ENCODE measurements at places on chromosomes 11 and 22.

- DNase-seq: no peak
Observed at GRCh38 chr11:44244639-44245310, 65.2 kb downstream of the ALX4 start.

DNA sequence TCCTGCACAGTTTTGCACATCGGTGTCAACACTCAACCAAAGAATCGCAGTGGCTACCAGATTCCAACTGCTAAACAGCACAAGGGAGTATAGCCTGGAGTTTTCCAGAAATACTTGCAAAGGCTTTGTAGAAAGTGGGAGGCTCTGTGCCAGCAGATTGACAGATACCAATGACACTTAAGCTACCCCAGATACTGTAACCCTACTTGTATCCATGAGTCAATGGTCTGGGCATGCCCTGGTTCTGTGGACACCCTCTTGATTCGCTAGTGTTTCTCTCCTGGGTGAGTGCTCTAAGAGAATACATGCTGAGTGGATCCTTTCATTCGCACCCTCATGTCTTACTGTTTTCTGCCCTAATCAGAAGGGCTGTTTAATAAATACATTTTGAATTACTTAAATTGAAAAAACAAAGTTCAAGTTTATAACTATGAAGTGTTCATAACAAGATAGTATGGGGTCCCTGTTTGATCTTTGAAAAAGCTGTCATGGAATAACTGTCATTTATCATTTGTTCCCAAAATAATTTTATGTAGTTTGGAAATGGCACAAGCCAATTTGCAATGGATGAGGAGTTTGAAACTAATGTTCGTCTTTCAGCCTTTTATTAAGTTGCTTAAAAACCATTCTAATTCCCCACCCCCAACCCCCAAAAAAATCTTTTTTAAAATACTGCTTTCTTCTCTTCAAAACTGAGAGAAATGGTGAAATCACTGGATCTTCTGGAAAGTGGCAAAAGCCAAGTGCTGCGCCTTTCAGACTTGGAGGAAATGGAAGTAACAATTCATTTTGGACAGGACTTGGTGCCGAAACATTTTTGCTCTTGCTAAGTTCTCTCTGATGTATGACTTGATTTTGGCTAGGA, 600.5 kb upstream of the TENM4 start:
- no peak for DNase-seq

DNA sequence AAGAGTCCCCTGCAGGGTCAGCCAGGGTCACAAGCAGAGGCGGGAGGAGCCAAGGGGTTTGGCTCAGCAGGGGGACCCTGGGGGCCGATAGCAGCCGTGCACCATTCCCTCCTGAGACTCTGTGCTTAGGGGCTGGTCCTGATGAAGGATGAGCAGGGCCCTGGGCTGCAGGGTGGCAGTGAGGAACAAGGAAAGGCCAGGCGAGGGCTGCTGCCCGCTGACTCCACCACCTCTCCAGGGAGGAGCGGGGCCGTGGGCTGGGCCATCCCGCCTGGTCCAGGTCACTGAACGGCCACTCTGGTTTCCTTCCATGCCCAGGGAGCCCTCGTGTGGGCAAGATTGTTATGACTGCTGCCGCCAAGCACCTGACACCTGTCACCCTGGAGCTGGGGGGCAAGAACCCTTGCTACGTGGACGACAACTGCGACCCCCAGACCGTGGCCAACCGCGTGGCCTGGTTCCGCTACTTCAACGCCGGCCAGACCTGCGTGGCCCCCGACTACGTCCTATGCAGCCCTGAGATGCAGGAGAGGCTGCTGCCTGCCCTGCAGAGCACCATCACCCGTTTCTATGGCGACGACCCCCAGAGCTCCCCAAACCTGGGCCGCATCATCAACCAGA, 9.2 kb upstream of the NDUFS8 start:
- no peak for DNase-seq

GRCh38 chr11:108093128-108093904, 28.1 kb upstream of the ACAT1 start:
- DNase-seq: no peak

DNA sequence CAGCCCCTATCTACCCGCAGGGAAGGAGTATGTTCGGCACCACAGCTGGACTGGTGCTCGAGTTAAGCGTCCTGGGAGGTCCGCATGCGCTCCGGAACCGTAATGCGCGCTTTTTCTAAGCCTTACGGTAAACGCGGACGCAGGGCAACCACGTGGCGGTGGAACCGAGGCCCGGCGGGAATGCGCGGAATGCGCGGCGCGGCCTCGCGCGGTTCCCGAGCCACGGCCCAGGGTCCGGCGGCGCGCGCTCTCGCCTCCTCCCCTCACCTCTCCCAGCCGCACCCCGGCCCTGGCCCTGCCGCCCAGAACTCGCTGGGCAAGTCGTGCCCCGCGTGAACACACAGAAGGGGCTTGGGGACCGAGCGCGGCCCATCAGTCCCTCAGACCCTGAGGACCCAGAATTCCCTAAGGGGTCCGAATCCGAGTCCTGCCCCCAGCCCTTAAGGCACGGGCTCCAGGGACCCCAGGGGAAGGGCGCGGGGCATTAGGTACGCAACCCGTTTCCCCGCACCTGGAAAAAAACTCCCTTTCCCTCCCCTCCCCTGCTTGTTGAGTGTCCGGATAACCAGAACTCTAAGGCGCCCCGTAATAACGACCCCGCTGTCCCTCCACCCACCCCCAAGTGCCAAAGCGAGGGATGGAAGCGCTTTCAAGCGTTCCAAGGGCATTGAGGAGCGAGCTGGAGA, 4.3 kb upstream of the CCND1 start:
- no peak for DNase-seq

All from brain pericyte (primary cell).